ENCODE measurements at places on chromosomes 12 and 14.

DNA sequence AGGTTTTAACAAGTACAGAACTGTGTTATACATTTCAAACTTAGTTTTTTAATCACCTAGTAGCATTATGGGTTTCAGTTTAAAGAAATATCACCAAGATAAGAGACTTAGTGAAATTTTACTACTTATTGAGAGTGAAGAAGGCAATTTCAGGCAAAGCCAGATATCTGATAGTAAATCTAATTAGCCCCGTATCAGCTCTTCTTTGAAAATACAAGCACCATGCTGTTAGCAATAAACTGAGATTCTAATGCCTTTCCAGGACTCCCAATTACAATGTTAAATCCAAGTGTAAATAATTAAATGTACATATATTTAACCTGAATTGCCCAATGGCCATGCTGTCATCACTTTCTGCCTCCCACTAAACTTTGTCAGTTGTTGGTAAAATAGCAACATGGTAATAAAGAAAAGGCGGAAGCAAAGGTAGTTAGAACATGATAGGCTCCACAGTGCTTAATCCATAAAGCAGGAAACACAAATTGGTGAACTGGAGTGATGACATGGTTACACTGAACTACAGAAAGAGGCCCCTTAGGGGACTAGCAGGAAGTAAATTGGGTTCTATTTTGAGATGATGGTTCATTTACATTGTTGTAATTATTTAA, 646.1 kb downstream of the C12orf50 start:
- no peak for DNase-seq

- peak; percentile 79 for DNase-seq
Measured at GRCh38 chr12:21526053-21526452, at the start of gene SPX. Gene SPX, plus strand, starts transcription at chr12:21526296. Its CDS starts 177 bp downstream, at chr12:21526473.

DNA sequence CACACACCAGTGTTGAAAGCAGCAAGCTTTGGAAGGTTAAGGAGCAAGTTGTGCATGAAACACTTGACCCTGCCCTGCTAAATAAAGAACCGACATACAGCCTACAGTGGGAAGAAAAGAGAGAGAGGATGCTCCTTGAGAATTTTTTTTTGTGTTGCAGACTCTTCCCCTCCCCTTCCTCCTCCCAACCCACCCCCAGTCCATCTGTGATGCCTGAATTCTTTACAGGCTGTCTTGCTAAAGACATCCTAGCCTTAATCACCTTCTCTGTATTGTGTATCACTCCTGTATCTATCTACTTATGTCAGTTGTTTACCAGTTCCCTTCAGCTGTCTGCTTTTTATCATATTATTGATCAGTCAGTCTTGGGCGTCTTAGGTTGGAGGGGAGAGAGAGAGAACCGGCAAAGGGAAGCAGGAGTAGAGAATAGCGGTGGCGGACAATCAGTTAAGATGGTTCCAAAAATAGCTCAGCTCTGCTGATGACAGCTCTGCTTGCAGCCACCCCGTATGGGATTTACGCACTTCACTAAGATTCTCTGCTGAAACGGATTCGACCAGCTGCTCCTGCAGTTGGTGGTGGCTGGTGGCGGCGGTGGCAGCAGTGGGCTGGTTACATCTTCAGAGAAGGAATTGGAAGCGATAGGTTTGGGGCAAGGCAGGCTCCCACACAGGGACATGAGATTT, 664.7 kb downstream of the NRXN3 start:
- DNase-seq = no peak

DNA sequence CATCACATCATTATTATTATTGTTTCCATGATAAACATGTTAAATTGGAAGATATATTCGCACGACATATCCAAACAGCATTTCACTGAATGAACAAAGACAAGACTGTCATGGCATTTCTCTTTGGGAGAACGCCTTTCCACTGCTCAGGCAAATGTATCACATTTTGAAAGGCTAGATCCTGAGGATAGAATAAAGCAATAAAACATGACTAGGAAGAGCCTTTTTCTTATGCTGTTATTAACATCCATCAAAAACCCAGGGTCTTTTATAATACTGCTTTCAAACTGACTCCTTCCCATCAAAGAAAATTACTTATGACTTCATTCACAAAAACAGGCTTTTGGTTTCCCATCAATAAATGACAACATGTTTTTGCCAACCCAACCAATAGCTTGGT, 630.9 kb downstream of the TMTC2 start:
- DNase-seq = no peak

- no peak for DNase-seq
Measured at GRCh38 chr14:90940318-90940962, 120.0 kb downstream of the RPS6KA5 start.

- DNase-seq = no peak
Measured at GRCh38 chr14:64743061-64743460, 38.8 kb downstream of the PLEKHG3 start.

- no peak for DNase-seq
Measured at GRCh38 chr12:16086462-16086861, 175.3 kb downstream of the DERA start.

All from kidney tubule cell (primary cell).